ENCODE measurements at places on chromosomes 13 and 19.
A peak's percentile ranks its signal among the peaks of the same experiment; 100 is the strongest.

DNA sequence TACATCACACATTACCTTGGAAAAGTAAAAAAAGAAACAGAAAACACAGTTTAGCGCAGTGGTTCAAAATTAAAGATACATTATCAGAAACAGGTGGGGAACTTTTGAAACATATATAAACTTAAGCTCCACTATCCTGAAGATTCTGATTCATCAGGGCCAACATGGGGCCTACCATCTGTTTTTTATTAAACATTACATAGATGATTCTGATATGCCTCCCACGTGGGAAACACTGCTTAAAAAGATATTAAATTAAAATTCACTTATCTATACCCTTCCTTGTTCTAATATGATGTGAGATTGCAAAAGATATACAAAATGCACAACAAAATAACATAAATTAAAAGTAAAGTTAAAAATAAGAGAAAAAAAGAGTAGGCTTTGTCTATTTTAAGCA lies 125.0 kb downstream of the VWA8 start:
- peak; percentile 50 for DNase-seq

GRCh38 chr13:79225487-79226232 lies 180.4 kb downstream of the RBM26 start:
- no peak for DNase-seq

DNA sequence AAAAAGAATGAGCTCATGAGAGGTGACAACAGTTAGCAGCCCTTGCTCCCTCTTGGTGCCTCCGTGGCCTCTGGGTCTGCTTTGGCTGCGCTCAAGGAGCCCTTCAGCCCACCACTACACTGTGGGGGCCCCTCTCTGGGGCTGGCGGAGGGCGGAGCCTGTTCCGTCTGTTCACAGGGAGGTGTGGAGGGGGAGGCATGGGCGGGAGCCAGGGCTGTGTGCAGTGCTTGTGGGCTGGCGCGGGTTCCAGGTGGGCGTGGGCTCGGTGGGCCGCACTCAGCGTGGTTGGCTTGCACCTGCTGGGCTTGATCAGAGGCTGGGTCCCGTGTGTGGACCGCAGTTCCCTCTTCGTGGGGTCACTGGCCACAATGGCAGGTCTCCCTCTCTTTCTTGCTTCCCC lies 953.4 kb upstream of the PRR20A start:
- no peak for DNase-seq

GRCh38 chr13:35818633-35819067 lies 312.5 kb downstream of the DCLK1 start:
- peak; percentile 57 for DNase-seq

GRCh38 chr19:17001603-17002183 lies 24.9 kb downstream of the CPAMD8 start:
- no peak for DNase-seq

DNA sequence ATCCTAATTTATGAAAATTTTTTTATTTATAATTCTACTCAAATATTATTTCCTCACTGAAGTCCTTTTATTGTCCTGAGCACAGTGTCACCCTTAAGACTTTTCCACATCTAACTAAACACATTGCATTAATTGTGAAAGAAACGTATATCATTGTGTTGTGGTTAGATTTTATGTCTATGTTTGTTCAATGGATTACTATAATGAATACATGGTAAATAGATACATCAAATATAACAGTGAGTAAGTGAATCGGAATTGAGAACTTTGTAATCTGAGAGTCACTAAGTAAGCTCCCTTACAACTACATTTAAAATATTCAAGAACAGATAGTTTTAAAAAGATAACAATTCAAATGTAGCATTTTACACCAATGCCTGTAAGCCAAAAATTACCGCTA lies 417.6 kb upstream of the PCDH20 start:
- no peak for DNase-seq

DNA sequence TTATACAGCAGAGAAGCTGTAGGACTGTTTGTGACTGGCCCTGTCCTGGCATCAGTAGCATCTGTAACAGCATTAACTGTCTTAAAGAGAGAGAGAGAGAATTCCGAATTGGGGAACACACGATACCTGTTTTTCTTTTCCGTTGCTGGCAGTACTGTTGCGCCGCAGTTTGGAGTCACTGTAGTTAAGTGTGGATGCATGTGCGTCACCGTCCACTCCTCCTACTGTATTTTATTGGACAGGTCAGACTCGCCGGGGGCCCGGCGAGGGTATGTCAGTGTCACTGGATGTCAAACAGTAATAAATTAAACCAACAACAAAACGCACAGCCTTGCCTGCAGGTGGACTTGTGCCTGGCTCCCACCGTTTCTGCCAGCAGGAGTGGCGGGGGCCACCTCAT lies 27.3 kb upstream of the LDLR start:
- DNase-seq, result no peak

- DNase-seq, result peak; percentile 41
Measured at GRCh38 chr13:48994706-48995105, 19.0 kb downstream of the FNDC3A start.

- no peak for DNase-seq
Measured at GRCh38 chr19:33086955-33087354, 6.0 kb downstream of the GPATCH1 start.

GRCh38 chr19:43575955-43576878 lies 616 bp downstream of the PINLYP start:
- no peak for DNase-seq

GRCh38 chr13:27168086-27168485 lies 3.5 kb downstream of the USP12 start:
- no peak for DNase-seq

- no peak for DNase-seq
Measured at GRCh38 chr19:30734669-30735068, 362.5 kb downstream of the ZNF536 start.

- no peak for DNase-seq
Measured at GRCh38 chr13:87821512-87821911, 150.3 kb downstream of the SLITRK5 start.

DNA sequence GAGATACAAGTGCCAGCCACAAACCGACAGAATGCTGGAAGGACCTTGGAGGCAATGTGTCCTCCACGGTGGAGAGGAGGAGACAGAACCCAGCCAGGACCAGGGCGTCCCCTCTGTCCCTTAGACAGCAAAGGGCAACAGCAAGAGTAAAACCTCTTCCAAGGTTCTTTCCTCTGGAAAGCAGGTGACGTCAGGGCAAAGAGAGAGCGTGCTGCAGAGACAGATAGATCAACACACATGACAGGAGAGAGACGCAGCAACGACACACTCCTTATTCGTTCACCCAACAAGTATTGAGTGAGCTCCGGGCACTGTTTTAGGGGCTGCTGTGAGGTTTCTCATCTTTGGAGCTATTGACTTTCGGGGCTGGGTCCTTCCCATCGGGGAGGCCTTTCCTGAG lies 1.3 kb upstream of the GALP start:
- no peak for DNase-seq

DNA sequence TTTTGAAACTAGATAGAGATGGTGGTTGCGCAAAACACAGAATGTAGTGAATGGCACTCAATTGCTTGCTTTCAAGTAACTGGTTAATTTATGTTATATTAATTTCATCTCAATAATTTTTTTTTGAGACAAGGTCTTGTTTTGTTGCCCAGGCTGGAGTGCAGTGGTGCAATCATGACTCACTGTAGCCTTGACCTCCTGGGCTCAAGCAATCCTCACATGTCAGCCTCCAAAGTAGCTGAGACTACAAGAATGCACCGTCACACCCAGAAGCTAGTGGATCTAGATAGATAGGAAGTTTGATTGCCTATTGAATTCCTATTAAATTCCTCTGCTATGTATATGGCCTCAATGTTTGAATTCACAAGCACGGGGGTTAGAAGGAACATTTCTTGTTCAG lies 26.4 kb upstream of the ADGRE2 start:
- DNase-seq, result no peak

GRCh38 chr19:52369559-52370340 lies at the start of gene ZNF880:
TSS of gene ZNF880 (plus strand) at chr19:52369923. CDS start at chr19:52369966, 43 bp downstream.
- DNase-seq, result peak; percentile 98

DNA sequence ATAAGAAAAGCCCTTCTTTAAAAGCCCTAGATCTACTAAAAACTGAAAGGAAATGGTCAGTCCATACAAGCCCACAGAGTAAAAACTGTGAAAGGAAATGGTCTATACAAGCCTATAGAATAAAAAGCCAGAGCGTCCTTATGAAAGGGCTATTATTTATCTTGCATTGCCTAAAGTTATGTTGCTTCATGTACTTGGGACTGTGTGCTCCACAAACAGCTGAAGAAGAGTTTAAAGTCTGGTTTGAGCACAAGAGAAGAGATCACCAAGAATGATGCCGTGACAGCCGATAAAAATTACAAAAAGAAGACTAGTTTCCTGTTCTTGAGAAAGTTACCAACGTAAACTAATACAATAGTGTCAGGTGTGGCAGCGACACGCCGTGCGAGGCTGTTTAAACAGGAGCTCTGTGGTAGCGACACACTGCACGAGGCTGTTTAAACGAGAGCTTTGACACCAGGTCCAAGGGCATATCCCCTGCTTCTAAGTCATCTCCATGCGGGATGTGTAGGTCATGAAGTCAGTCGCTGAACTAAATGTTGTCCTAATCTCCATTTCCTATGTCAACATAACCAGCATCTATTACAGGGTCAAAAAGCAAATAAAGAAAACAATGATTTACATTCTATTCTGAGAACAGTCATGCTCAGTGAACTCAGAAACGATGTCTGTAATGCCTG lies 24.9 kb downstream of the PCID2 start:
- DNase-seq, result no peak

DNA sequence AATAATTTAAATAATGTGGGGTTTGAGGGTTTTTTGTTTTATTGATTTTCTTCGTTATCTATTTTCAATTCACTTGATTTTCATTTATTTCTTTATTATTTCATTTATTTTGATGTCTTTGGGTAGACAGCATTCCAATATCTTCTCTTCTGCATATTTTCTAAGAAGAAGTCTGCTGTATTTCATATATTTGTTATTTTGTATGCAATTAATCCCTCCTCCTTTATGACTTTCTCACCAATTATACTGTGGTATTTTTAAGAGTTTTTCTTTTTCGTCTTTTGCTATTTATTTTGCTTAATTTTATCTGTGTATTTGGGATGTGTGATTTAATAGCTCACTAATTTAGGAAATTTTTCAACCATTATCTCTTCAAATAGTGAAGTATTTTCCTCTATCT lies 1444.4 kb upstream of the MIR17HG start:
- DNase-seq, result no peak

DNA sequence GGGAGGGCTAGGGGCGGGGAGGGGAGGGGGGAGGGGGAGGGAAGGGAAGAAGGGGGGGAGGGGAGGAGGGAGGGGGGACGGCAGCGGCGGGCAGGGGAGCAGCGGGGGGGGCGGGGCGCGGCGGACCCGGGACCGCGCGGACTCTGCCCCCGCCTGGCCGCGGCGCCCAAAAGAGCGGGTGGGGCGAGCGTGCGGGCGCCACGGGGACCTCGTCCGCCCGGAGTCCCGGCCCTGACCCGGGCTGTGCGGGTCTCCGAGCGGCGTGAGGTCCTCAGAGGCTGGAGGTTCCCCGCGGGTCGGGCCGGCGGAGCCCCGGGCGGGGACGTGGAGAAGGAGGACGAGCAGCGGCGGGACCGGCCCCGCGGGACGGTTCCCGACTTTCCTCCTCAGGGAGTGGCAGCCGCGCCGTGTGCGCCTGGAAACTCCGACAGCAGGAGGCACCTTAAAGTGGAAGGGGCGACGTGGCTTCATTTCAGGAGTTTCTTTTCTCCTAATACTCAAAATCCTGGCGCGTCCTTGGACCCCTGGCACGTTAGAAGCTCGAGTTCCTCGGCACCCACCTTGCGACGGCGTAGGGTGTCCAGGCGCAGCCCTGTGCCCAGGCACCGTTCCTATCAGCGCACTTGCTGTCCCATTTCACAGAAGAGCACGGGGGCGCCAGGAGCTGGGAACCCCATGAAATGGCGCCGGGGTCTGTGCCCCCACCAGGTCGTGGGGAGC lies 518 bp upstream of the PLPP2 start:
- no peak for DNase-seq

- no peak for DNase-seq
Measured at GRCh38 chr19:17590866-17591265, 35.4 kb downstream of the COLGALT1 start.

DNA sequence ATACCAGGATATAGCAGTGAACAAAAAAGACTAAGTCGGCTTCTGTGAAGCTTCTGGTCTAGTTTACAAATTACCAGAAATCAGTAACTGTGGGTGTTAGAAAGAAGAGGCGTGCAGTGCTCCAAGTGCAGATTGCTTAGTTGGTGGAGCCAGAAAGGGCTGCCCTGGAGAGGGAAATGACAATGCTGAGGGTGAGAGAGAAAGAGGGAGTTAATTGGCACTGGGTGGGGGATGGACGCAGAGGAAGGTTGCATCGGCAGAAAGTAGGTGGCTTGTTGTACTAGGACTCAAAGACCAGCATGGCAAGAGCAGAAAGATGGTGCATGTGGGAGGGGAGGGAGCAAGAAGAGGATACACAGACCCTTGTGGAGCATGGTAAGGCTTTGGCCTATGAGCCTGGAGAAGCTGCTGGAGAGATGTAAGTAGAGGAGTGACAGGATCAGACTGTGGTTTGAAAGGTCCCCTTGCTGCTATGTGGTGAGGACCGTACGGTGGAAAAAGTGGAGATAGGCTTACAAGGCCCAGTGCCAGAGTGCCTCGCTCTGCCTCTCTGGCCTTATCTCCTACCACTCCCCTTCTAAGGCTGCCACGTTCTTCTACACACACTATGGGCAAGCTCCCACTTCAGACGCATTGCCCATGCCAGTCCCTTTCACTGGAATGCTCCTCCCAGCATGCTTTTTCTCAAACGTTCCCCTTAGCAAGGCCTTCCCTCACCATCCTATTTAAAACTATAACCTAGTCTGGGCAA lies 13.5 kb downstream of the SMG9 start:
- no peak for DNase-seq

DNA sequence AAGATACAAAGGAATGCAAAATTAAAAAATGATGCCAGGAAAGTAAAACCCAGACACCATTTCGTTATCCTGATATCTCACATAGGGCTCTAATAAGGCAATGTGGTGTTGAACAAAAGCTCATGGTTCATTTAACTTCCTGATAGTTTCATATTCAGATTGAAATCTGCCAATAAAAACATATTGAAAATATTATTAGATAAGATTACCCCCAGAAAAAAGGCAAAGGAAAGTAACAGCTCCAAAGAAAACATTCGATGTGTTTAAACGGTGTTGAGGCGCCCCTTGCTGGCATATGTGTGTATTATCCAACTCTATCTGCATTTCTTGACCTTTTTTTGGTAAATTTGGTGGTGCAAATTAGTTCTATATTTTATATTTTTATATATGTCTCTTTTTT lies 75.9 kb downstream of the ESD start:
- DNase-seq, result peak; percentile 67

- DNase-seq, result peak; percentile 74
Measured at GRCh38 chr19:43784981-43785808, 4.4 kb upstream of the KCNN4 start.

GRCh38 chr19:47093841-47094240 lies 19.7 kb downstream of the ZC3H4 start:
- no peak for DNase-seq

GRCh38 chr13:95627590-95627989 lies 16.9 kb downstream of the DZIP1 start:
- DNase-seq, result no peak

DNA sequence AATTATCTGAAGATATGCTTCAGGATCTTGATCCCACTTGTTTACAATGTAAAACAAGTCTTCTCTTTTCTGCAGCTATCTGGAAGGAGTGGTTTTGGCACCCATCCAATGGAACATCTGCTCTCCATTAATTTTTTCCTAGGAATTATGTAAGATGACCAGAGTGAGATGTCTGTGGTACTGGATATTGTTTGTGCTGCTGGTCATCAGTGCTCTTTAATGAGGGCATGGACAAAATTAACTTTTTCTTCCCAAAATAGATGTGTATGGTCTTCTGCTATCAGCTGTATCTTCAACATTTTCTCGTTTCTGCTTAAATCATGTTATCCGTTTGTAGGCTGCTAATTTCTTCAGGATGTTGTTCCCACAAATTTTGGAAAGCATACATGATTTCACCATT lies 415.4 kb upstream of the KLHL1 start:
- no peak for DNase-seq

GRCh38 chr13:106533101-106533942 lies 2.1 kb downstream of the EFNB2 start:
- peak; percentile 90 for DNase-seq
